Activated CD8-positive, alpha-beta T cell treated with anti-CD3 and anti-CD28 coated beads, Interleukin-2, amount 10 ng/mL, durations not matched to agents 7 days and 5 days (primary cell): ENCODE measurements at places on chromosomes 12 and 14.
A peak's percentile ranks its signal among the peaks of the same experiment; 100 is the strongest.

DNA sequence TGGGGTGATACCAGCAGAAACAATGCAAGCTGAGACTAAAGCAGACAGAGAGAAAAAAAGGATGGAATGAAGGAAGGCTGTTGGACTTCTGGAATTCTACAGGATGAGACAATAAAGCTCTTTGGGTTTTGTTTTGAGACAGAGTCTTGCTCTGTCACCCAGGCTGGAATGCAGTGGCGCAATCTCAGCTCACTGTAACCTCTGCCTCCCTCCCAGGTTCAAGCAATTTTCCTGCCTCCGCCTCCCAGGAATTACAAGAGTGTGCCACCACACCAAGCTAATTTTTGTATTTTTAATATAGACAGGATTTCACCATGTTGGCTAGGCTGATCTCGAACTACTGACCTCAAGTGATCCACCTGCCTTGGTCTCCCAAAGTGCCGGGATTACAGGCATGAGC is 115.4 kb downstream of the EXOC5 start:
- no peak for DNase-seq

- DNase-seq = no peak
Observed at GRCh38 chr12:47773858-47774580, 981 bp downstream of the SLC48A1 start.

- no peak for DNase-seq
Observed at GRCh38 chr14:96905825-96906224, 108.6 kb downstream of the VRK1 start.

DNA sequence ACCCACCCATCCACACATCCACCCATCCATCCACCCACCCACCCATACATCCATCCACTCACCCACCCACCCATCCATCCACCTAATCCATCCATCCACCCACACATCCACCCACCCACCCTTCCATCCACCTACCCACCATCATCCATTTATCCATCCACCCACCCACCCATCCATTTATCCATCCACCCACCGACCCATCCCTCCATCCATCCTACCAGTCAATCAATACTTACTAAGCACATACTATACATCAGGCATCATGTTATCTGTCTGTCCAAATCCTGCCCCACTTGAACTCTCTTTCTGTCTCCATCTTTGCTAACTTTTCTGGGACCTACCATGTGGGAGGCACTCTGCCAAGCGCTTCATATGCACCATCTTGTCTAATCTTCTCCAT is 15.4 kb downstream of the GALNT9 start:
- DNase-seq = no peak

DNA sequence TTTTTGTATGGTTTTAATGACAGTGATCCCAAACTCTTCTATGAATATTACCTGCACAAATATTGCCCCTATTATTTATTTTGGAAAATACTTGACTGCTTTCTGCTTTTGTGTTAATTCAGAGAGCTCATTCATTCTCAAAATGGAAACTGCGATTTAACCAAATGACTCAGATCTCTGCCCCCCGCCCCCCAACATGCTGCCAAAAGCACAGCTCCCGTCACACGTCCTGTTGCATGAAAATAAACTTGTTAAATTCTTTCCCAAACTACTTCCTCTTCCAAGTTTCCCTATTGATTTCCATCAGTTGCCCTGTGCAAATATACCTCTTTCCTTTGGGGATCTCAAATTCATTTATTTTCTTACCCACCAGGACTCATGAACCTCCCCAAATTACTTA is 18.0 kb upstream of the NRDE2 start:
- DNase-seq = no peak

DNA sequence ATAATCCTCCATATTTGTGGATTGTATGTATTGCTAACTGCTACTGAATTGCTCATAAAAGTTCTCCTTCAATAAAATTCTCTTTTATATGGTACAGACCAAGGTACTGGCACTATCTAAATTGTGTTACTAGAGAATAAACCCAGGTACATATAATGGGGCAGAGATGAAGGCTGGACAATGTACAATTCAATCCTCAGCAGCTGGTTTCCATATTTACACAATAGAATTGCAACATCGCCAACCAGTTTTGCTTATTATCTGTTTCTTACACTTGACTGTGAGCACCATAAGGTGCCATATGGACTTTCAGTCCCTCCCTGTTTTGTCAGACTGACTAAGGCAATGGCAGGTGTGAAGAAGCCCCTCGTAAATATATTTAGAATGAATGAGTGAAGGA is 18.1 kb downstream of the KITLG start:
- no peak for DNase-seq

- DNase-seq = no peak
Observed at GRCh38 chr14:100328495-100329163, 5.5 kb downstream of the SLC25A47 start.

GRCh38 chr12:108745641-108746040 is 14.3 kb upstream of the CORO1C start:
- no peak for DNase-seq

DNA sequence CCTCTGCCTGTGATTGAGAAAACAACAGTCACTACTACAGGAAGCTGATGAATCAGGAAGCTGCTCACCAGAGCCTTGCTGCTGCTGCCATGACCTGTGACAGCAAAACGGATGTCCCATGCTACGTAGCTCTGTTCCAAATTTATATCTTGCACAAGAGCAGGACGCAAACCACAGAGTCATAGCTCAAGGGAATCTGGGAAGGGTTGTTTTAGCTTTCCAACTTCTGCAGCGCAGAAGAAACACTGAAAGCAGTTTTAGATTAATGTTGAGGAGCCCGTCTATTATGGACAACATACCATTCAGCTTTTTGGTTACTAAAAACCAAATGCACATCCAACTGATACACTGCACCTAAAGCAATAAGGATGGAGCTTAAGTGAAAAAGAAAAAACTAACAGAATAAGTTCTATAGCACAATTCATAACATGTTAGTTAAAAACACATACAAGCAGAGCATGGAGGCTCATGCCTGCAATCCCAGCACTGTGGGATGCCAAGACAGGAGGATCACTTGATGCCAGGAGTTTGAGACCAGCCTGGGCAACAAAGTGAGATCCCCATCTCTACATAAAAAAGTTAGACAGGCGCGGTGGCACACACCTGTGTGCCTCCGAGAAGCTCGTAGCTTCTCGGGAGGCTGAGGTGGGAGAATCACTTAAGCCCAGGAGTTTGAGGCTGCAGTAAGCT is 1.7 kb upstream of the ANKRD33 start:
- DNase-seq = peak; percentile 75

- no peak for DNase-seq
Observed at GRCh38 chr14:70121521-70121920, 67.2 kb downstream of the SLC8A3 start.

DNA sequence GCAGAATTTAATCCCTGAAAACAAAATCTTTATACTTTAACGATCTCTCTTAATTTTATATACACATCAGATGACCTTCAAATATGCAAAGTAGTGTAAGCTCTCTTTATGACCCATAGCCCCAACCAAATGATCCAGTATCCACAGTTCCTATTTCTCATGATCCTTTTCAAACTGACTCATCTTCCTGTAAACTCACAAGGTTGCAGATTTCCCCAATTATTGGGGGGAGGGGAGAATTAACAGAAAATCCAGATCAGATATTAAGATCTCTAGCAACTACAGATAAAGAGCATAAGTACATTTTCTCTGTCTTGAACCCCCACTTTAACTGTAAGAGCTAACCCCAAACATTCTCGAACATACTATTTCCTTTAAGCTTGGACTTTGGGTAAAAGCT is 12.5 kb downstream of the GNS start:
- DNase-seq = no peak

DNA sequence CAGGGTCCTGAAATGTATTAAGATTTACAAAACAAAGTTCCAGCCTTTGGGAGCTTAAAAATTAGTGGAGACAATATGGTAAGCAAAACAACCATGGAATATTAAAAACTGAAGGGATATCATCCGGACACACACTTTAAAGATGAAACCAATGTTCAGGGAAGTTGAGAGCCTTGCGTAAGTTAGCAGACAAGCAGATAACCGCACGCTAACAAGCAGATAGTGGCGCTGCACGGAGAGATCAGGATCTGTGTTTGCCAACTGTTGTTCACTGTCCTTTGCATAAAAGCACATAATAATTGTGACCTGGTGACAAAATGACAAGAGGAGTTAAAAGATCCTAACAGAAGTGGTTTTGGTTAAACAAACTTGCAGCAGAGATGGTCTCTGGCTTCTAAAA is 14.3 kb upstream of the TMEM229B start:
- no peak for DNase-seq

DNA sequence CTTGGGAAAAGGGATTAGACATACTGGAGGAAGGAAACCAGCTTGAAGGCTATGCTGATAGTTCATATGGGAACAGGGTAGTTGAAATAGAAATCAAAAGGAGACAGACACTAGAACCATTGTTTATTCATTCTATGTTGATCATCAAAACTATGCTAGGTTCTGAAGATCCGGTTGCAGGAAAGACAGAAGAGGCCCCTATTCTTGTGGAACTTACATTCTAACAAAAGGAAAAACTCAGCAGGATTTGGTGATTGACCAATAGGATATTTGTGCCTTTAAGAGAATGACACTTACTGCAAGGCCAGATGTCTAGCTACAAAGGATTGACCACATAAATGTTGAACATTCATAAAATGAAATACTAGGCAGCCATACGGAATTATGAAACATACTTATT is 179.2 kb downstream of the AKAP6 start:
- DNase-seq = no peak

GRCh38 chr14:75470238-75470797 is 42.5 kb downstream of the JDP2 start:
- no peak for DNase-seq

- DNase-seq = no peak
Observed at GRCh38 chr12:6768990-6769389, 2.8 kb downstream of the PTMS start.

DNA sequence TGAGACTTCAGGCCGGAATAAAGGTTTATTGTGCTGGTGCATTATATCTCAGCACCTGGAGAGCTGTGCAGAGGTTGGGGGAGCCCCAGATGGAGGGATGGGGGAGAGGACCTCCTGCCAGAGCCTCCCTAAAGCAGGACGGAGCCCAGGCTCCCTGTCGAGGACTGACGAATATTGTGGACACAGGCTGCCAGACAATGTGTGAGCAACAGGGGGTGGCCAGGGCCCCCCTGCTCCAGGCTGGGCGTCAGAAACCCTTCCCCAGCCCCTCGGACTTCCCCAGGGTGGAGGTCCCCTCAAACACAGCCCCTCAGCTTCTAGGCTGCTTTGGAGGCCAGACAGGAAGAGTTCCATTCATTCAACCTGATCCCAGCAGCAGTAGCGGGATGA is 8.0 kb downstream of the TMEM119 start:
- no peak for DNase-seq

DNA sequence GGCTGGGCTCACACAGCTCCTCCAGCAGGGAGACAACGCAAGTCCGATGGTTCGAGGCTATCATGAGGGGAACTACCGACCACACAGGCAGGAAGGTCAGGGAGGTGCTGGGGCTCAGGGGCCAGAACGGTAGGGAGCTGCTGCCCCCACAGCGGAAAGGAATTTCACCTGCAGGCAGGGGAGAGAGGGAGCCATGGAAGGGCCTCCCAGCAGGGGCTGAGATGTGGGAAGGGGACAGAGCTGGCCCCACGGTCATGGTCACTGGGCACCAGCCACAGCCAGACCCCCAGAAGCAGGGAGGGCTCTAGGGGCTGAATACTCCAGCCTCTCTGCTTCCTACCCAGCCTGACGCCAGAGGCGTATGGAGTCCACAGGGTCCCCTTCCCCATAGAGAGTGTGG is 103.1 kb downstream of the SCARB1 start:
- no peak for DNase-seq

DNA sequence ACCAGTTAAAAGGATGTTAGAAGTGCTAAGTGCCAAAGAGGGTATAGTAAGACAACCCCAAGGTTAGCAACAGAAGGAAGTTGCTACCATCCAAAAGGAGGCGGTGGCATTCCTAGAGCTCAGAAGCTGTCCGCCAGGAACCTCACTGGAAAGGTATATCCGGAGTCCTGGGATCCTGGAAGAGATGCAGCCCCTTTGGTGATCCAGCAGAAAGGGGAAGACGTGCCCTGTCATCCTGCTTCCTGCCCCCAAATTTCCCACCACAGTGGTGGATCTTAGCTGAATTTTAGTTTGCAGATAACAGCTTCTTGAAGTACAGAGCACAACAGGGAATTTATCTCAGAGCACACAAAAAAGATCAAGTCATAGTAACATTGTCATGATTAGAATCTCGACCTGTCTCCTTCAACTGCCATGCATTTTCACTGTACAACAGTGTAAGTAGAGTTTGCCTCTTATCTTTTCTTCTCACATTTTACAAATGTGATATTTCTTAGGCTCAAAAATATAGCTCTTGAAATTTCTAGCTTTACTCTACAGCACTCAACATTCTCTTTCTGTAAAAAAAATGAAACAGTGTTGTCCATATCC is 526.3 kb downstream of the SOX5 start:
- DNase-seq = no peak

- DNase-seq = no peak
Observed at GRCh38 chr12:89678225-89678624, 30.4 kb downstream of the ATP2B1 start.

DNA sequence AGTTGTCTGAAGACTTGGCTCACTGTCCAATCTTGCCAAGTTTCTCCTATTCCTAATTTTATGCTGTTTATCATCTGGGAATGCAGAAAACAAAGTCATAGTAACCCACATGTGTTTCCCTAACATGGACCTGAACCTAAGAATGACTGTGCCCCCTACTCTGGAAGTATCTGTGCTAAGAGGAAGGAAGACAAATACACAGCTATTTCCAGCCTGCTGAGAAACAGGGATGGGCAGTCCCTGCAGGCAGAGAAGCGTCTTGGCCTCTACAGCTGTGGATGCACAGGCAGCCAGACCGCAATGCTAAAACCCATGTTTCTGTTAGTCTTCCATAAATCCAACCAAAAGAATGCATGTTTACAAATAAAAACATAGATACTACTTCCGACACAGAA is 56.2 kb downstream of the DUSP16 start:
- no peak for DNase-seq

DNA sequence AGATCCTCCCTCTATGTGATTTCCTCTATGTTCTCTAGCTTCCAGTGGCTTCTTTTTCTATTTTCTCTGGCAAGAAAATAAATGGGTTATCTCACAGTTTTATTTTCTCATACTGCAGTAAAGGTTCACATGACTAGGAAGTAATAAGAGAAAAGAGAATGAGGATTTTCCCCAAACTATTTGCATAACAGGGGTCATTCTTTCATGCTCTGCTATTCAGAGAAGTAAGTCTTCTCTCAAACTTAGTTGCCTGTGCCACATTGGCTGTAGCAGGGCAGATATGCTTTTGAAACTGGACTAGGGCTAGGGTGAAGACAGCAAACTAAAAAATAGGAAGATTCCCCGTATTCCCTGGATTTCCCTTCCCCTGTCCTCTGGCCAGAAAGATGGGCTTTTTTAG is 57.4 kb downstream of the ACSM4 start:
- DNase-seq = no peak
